CD4-positive, alpha-beta T cell treated with Interleukin-17A for 1 hour (primary cell): ENCODE measurements at places on chromosomes 5 and 9.
A peak's percentile ranks its signal among the peaks of the same experiment; 100 is the strongest.

DNA sequence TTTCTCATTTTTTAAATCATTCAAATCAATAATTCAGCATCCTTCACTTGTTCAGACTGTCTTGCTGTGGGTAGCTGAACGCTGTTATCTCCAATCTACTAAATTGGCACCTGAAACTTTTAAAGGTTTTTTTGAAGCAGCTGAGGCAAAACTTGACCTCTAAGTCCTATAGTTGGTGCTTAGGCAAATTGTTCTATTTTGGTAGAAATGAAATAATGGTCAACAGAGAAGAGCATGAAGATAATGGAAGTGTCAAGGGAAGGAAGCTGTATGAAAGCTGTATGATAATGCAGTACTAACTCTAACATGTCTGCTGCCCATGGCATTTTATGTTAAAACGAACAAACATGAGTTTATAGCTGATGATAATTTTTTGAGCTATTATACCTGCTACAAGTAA is 138.0 kb downstream of the GDNF start:
- no peak for DNase-seq

- peak; percentile 75 for DNase-seq
Observed at GRCh38 chr5:96752341-96753016, 55.3 kb downstream of the ERAP1 start.

DNA sequence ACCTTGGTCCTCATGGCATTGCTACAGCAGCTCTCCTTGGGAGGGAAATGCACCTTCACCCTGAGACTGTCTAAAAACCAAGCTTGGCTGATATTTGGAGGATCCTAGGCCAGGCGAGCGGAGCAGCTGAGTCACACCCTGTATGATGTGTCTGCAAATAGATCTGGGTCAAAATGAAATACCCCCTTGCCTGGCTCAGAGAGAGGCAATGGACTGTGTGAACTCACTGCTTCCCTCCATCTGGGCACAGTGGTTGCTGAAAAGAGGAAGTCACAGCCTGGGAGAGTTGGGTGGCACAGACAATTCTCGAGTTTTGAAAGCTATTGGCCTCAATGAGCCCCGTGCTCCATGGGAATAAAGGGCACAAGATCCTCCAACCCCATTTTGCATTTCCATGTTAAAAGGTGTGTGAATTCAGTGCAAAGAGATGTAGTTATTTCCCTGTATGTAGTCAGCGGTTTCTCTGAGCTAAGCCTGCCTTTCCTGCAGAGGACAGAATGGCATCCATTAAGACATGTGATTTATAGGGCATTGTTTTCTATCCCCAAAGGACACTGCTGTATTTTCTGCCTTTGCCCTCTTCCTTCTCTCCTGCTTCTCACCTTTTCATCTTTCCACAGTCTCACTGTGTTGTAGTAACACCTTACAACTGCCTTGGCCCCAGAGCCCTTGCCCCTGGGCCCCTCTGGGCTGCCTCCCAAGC is 177.2 kb downstream of the GADD45G start:
- peak; percentile 1 for DNase-seq

GRCh38 chr9:108972186-108972585 is 38.0 kb downstream of the ABITRAM start:
- no peak for DNase-seq

GRCh38 chr5:15718421-15719179 is 218.6 kb downstream of the FBXL7 start:
- no peak for DNase-seq

GRCh38 chr5:3590967-3591900 is 4.4 kb upstream of the IRX1 start:
- DNase-seq: no peak

GRCh38 chr5:124574521-124575436 is 171.7 kb downstream of the ZNF608 start:
- DNase-seq: no peak

GRCh38 chr5:94191604-94192003 is 426.8 kb downstream of the KIAA0825 start:
- no peak for DNase-seq

- no peak for DNase-seq
Observed at GRCh38 chr9:100064872-100065581, 33.8 kb downstream of the ERP44 start.

GRCh38 chr5:1686016-1686802 is 113.4 kb downstream of the MRPL36 start:
- no peak for DNase-seq

- DNase-seq: peak; percentile 8
Observed at GRCh38 chr9:35859310-35859989, 10.8 kb downstream of the OR13J1 start.

DNA sequence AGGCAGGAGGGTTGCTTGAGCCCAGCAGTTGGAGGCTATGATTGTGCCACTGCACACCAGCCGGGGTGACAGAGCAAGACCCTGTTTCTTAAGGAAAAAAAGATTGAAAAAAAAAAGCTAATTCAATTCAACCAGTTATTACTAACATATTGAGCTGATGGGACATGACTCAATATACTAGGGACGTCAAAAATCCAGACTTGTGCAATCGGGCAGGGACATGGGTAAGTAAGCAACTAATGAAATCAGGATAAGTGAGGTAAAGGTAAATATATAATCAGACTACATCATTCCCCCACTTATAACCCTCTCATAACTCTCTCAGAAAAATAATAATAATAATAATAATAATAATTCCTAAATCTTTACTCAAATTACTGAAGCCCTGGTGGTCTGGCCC is 975 bp upstream of the HAVCR1 start:
- DNase-seq: no peak

GRCh38 chr9:104334549-104334948 is 169.5 kb upstream of the OR13F1 start:
- DNase-seq: no peak
